ENCODE measurements at places on chromosomes 5 and 9.

GRCh38 chr9:107102011-107102410 lies 181.1 kb upstream of the RAD23B start:
- no peak for DNase-seq

- peak; percentile 48 for DNase-seq
Observed at GRCh38 chr9:120394058-120394669, 185.8 kb downstream of the CDK5RAP2 start.

GRCh38 chr9:75230469-75230868 lies 142.2 kb downstream of the OSTF1 start:
- no peak for DNase-seq

- no peak for DNase-seq
Observed at GRCh38 chr5:81058121-81058520, 98.0 kb downstream of the RASGRF2 start.

DNA sequence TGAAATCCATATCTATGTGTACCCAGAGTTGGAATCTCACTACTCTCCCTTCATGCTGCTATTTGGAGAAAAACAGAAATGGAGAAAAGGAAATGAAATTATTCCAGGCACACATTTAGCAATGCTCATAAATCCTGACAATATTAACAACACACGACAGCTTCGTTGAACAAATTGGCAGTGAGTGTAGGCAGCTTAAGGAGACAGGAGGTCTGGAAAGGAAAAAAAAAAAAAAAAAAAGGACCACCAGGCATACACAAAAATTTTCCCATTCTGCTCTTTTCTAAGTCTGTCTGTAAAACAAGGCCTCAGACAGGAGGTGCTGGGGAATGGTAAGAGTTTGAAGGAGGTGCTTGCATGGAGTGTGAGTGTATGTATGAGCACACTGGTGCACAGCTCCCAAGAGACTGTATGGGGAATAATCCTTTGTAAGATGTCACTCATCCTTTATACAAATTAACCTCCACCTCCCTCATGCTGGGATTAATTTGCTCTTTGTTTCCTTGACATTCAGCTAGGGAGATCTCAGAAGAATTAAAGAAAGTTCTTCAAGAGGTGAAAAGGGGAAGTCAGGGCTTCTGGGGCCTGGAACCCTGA lies 78.9 kb downstream of the ASTN2 start:
- DNase-seq: no peak

GRCh38 chr9:99023831-99024230 lies 80.1 kb downstream of the COL15A1 start:
- DNase-seq: no peak

DNA sequence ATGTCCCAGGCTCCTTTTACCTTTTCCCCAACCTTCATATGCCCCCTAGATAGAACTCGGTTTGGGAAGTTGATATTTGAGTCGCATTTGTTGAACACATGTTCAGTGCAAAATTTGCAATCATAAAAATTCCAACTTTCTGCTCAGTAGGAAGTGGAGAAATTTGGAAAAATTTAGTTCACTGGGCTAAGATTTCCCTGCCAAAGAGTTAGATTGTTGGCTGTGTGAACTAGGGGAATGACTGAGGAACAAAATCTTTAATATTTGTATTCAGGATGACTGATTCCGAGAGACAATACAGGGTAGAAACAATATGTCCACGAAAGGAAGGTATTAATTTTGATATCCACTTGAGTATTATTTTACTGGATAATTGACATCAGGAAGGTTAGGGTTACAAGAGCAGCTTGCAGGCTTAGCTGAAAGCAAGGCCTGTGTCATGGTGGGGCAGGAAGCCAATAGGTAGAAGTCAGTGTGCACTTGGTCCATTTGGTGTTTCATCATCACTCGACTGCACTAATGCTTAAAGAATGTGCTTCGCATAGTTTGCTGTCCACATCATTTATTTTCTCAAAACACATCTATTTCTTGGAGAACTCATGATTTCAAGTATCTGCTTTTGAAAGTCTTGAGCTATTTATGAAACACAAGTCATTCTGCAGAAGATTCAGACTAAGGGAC lies 59.4 kb upstream of the GNA14 start:
- DNase-seq: no peak

- DNase-seq: no peak
Observed at GRCh38 chr5:139638736-139639618, 9.2 kb upstream of the CXXC5 start.

DNA sequence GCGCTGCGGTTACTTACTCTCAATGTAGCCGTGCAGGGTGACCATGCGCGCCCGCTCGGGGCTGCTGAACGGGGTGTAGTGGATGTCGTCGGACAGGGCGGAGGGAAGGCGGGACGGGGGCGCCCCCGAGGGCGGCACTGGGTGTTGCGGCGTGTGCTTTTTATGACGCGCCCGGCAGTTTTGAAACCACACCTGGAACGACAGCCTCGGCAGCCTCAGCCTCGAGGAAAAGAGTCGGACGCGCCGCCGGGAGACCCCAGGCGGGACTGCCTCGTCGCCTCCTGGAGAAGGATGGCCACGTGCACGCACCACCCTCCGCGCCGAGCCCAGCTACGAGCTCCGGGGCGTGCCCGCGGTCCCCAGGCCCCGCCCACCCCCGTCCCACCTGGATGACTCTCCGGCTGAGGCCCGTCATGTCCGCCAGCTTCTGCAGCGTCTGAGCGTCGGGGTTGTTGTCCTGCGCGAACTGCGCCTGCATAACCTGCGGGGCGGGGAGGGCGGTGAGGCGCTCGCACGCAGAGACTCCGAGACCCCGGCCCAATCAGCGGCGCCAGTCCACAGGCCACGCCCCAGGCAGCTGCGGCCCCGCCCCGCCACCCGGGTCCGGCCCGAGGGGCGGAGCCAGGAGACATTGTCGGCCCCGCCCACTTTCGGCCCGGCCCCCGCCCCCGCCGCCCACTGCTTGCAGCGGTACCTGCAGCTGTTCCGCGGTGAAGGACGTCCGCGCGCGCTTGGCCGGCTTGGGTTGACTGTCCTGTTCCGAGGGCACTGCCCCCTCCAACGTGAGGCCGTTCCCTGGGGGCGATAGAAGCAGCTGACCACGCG lies 15.0 kb downstream of the LHX6 start:
- DNase-seq: peak; percentile 36

DNA sequence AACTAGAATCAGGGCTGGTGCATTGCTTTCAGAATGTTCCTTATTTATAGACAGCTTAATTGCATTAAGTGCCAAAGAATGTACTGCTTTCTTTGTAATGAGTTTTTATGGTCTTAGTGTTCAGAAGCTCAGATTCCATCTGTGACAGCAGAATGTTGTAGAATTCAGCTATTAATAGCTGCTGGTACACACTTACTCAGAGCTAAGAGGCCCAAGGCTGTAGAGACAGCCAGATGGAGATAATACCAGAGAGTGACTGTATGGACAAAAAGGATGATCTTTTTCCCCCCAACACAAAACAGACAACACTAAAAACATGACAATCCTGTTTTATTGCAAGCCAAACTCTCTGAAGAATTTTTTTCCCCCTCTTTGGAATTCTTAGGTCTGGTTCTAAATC lies 50.2 kb downstream of the PPP2R2B start:
- no peak for DNase-seq

DNA sequence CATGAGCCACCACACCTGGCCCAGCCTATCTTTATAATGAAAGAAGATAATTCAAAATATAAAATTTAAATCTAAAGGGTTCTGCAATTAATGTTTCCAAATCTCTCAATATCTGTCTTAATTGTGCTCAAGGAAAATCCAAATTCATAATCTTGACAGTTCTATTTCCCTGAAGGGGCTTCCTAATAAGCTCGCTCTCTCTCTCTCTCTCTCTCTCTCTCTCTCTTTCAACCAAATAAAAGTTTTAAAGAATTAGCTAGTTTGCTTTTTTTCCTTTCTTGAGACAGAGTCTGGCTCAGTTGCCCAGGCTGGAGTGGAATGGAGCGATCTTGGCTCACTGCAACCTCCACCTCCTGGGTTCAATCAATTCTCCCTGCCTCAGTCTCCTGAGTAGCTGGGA lies 13.2 kb upstream of the SCAI start:
- no peak for DNase-seq

GRCh38 chr5:169910393-169910792 lies 69.9 kb downstream of the INSYN2B start:
- DNase-seq: no peak

- no peak for DNase-seq
Observed at GRCh38 chr9:2343756-2344155, 277.8 kb upstream of the VLDLR start.

DNA sequence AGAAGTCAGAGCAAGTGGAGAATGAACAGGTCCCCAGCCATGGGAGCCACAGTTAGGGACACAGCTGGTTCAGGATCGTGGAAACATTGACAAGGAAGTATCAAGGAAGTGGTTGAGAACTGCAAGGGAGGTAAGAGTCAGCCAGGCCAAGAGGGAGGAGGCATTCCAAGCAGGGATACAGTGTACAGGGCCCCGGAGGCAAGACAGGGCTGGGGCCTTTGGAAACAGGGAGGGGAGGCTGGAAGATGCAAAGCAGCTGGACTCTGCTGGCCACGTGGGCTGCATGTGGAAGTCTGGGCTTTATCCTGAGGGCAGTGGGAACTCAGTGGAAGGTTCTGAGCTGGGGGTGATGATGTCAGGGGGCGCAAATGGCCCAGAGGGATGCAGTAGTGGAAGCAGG lies 14.2 kb downstream of the CCDC180 start:
- DNase-seq: no peak

GRCh38 chr5:63553073-63553472 lies 409.2 kb downstream of the HTR1A start:
- DNase-seq: no peak
